Aorta (tissue), 5 donors: ENCODE measurements at places on chromosomes 1 and 21. TPM values are rescaled to one million over a fixed set of nuclear protein-coding genes. Genes with fewer than 3 reads are reported as not detected.

GRCh38 chr1:205188098-205188497 is 23.4 kb downstream of the DSTYK start:
- no peak overlapping the region for H3K4me3 ChIP-seq
- DNase-seq = no peak
- no peaks in the 10 kb centered on the region for H3K36me3 ChIP-seq
- no peak overlapping the region for H3K27ac ChIP-seq

DNA sequence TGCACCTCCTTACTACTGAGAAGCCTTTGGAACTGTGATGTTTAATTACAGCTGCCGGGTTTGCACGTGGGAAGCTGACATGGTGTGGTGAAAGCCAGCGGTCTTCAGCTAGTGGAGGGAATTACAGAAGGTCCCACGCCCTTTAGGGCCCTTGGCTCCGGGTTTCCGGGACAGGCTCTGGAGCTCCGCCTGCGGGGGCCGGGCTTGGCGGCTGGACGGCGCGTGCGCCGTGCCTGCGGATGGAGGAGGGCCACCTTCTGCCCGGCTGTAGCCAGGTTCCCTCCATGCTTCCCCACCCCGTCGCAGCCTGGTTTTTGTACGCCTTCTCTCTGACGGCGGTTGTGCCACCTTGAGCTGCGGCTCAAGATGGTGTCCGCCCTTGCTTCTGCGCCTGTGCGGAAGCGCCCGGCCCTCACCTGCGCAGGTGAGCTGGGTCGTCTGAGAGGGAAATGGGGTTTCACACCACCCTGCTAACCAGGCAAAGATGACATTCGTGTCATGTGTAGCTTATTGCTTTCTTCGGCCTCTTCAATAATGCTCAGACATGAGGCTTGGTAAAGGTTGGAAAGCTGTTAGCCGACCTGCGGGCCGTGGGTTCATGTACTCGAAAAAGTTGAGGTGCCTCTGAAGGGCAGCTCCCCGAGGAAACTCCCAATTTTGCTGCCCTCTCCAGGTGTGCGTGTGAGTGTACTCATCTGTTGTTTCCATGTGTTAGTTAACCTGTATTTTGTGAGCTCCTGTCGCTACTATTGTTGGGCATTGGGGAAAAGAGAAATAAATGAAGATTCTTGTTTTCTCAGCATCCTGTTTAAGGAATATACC is 36.6 kb upstream of the OPRD1 start:
- no peaks in the 10 kb centered on the region for H3K27me3 ChIP-seq
- no peaks in the 10 kb centered on the region for H3K4me1 ChIP-seq
- H3K36me3 ChIP-seq = peaks cover 3% of the 10 kb centered on the region
- H3K27ac ChIP-seq = no peak overlapping the region
- H3K4me3 ChIP-seq = peak overlapping the region; percentile 2

- no peaks in the 10 kb centered on the region for H3K27me3 ChIP-seq
- H3K4me3 ChIP-seq = no peak overlapping the region
- DNase-seq = no peak
- H3K36me3 ChIP-seq = no peaks in the 10 kb centered on the region
Observed at GRCh38 chr1:73040811-73041210, 758.5 kb upstream of the NEGR1 start.

GRCh38 chr1:30191154-30191702 is 532.2 kb downstream of the MATN1 start:
- no peak for DNase-seq
- H3K4me3 ChIP-seq = no peak overlapping the region
- no peaks in the 10 kb centered on the region for H3K27me3 ChIP-seq
- H3K36me3 ChIP-seq = no peaks in the 10 kb centered on the region
- H3K4me1 ChIP-seq = no peaks in the 10 kb centered on the region
- H3K27ac ChIP-seq = no peak overlapping the region

DNA sequence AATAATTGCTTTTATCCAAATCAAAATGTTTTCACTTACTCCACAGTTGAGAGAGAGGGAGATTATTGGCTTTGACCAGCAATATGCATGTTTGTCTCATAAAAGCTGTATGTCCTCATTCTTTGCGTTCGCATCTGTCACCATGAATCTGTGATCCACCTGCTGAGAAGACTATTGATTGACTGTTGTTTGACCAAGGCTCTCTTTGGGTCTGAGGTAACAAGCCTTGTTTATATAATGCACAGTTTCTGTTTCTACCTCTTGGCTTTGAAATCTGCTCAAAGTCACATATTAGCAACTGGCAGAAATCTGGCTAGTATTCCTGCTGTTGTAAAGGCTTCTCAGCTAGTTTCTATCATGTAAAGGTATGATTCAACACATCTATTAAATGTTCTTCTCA is 157.0 kb downstream of the LYPLAL1 start:
- no peaks in the 10 kb centered on the region for H3K4me1 ChIP-seq
- H3K36me3 ChIP-seq = no peaks in the 10 kb centered on the region
- DNase-seq = no peak
- no peaks in the 10 kb centered on the region for H3K27me3 ChIP-seq
- no peak overlapping the region for H3K4me3 ChIP-seq
- no peak overlapping the region for H3K27ac ChIP-seq

Gene PTAFR
- total RNA-seq = 10.4 TPM

- no peak overlapping the region for H3K4me3 ChIP-seq
- H3K27me3 ChIP-seq = no peaks in the 10 kb centered on the region
- no peak for DNase-seq
- peaks cover 2% of the 10 kb centered on the region for H3K4me1 ChIP-seq
- H3K27ac ChIP-seq = no peak overlapping the region
- no peaks in the 10 kb centered on the region for H3K36me3 ChIP-seq
Observed at GRCh38 chr1:33387625-33388024, 43.3 kb downstream of the PHC2 start.

- H3K27me3 ChIP-seq = no peaks in the 10 kb centered on the region
- DNase-seq = no peak
- H3K4me3 ChIP-seq = no peak overlapping the region
- no peaks in the 10 kb centered on the region for H3K4me1 ChIP-seq
- no peak overlapping the region for H3K27ac ChIP-seq
- H3K36me3 ChIP-seq = no peaks in the 10 kb centered on the region
Observed at GRCh38 chr1:99672038-99672437, 26.1 kb downstream of the PALMD start.

DNA sequence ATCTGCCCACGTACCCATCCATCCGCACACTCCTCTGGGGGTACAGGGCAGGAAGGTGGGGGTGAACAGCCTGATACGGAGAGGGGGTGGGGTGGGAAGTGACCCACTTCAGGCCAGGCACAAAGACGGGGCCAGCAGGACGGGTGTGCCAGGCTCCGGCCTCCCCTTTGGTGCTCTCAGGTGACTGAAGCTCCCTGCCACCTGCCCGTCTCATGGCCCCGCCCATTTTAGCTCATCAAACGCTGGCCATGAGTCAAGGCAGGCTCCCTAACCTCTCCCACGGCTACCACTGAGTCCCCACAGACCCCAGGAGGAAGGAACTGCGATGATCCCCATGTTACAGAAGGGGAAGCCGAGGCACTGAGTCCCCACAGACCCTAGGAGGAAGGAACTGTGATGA is 109.6 kb downstream of the CRYAA start:
- H3K4me3 ChIP-seq = no peak overlapping the region
- no peaks in the 10 kb centered on the region for H3K27me3 ChIP-seq
- no peak overlapping the region for H3K27ac ChIP-seq
- no peaks in the 10 kb centered on the region for H3K36me3 ChIP-seq

DNA sequence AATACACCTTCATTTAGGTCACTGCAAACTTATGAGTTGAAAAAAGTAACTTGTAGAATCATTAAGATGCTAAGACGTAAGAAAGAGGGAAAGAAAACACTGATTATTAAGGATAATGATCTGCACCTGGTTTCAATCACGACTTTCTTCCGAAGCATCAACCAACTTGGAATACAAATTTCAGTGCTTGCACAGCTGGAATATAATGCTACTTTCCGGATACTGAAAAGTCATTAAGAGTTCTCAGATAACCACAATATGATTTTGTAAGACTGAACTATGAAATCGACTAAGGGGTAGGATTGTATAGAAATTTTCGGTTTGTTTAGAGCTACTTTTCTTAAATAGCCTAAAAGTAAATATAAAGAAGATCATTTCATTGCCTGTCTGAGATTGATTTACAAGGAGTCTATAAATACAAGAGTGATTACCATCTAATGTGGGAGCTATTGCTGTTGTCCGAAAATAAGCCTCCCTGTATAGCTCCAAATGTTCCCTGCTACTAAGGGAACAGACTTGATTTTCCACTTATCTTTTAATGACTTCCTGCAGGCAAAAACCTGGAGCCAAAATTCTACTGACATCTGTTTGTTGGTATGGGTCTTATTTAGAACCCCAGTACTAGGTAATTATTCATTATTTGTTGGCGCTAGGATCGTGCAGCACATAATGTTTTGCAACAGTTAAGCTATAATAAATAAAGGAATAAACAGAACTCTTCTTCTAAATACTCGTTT is 673.3 kb downstream of the KCNT2 start:
- no peaks in the 10 kb centered on the region for H3K27me3 ChIP-seq
- no peak overlapping the region for H3K4me3 ChIP-seq
- H3K4me1 ChIP-seq = no peaks in the 10 kb centered on the region
- no peak for DNase-seq
- H3K27ac ChIP-seq = no peak overlapping the region

DNA sequence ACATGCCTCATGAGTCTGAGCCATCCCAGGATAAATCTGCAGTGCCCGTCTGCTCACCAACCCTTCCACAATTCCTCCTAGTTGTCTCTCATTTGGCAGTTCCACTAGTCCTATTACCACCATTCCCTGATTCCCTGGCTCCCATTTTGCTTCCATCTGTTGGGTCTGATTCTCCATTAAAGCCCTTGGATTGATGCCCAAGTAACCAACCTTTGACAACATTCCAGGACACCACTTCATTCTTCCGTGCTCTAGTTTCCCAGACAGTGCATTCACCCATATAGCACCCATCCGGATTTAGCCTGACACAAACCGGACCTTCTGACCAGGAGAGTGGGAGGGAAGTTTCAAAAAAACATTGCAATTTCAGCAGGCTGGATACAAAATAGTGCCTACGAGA is 189.4 kb upstream of the PALMD start:
- H3K27ac ChIP-seq = no peak overlapping the region
- H3K4me3 ChIP-seq = no peak overlapping the region
- H3K36me3 ChIP-seq = no peaks in the 10 kb centered on the region
- no peaks in the 10 kb centered on the region for H3K4me1 ChIP-seq

GRCh38 chr21:38092051-38092450 is 164.7 kb upstream of the KCNJ15 start:
- H3K27ac ChIP-seq = no peak overlapping the region
- no peaks in the 10 kb centered on the region for H3K4me1 ChIP-seq
- no peak for DNase-seq
- no peak overlapping the region for H3K4me3 ChIP-seq
- H3K27me3 ChIP-seq = peaks cover 4% of the 10 kb centered on the region

Gene BRDT
- total RNA-seq = not detected

GRCh38 chr1:206723805-206724472 is 39.2 kb downstream of the MAPKAPK2 start:
- no peak overlapping the region for H3K27ac ChIP-seq
- no peaks in the 10 kb centered on the region for H3K27me3 ChIP-seq
- peaks cover 2% of the 10 kb centered on the region for H3K4me1 ChIP-seq
- H3K4me3 ChIP-seq = no peak overlapping the region

DNA sequence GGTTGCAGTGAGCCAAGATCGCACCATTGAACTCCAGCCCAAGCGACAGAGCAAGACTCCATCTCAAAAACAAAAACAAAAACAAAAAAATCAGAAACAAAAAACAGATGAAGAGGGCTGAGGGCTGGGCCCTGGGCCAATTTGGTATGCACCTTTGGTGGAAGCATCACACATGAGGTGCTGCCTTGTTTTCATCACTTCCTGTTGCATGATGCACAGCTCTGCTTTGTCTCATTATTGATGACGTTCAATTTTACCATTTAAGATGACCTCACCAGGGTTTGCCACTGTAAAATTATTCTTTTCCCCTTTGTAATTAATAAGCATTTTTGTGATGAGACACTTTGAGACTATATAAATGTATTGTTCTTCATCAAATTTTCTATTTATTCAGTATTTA is 9.8 kb upstream of the IFNAR2 start:
- no peak overlapping the region for H3K4me3 ChIP-seq
- no peaks in the 10 kb centered on the region for H3K4me1 ChIP-seq
- H3K36me3 ChIP-seq = no peaks in the 10 kb centered on the region
- no peaks in the 10 kb centered on the region for H3K27me3 ChIP-seq

GRCh38 chr1:206469411-206469932 is 804 bp upstream of the IKBKE start:
- no peak overlapping the region for H3K4me3 ChIP-seq
- H3K36me3 ChIP-seq = no peaks in the 10 kb centered on the region
- no peaks in the 10 kb centered on the region for H3K27me3 ChIP-seq
- no peaks in the 10 kb centered on the region for H3K4me1 ChIP-seq
- DNase-seq = no peak

DNA sequence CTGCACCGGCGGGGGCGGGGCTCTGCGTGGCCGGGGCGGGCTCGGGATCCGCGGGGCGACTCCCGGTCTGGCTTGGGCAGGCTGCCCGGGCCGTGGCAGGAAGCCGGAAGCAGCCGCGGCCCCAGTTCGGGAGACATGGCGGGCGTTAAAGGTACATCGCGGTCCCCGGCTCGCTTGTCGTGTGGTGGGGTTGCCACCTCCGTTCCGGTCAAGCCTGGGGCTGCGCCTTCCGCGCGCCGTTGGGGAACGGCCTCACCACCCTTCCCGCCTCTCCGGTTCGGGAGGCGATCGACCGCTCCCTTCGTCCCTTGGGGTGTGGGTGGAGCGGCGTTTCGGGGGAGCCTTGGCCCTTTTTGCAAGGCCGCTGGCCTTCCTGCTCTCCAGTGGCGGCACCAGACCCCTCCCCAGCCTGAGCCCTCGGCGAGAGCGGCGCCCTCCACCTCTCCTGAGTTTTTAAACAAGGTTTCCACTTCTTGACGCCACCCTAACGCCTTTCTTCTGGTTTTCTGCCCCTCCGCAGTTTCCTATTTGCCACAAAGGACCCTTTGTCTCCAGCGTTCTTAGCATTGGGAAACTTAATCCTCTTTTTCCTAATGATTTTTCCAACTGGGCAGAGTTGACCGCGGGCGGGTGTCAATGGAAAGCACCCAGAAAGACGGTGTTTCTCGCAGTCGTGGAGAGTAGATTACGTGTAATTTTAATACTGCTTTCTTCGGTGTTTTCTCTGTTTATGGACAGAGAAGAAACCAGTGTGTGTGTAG is at the start of the genes LEPR and LEPROT:
LEPR (plus strand) TSS at position 79 of the 761 bp plus-strand sequence. CDS start 144,898 bp downstream, outside the sequence.
LEPROT (plus strand) TSS at position 79 of the 761 bp plus-strand sequence; CDS start at position 136, 57 bp downstream.
- peaks cover 3% of the 10 kb centered on the region for H3K4me1 ChIP-seq
- no peaks in the 10 kb centered on the region for H3K27me3 ChIP-seq
- peak within 1 kb of the TSS; percentile 93 for H3K27ac ChIP-seq
- peaks cover 2% of the 10 kb centered on the region for H3K36me3 ChIP-seq
- no peak for DNase-seq
- peak within 1 kb of the TSS; percentile 86 for H3K4me3 ChIP-seq

DNA sequence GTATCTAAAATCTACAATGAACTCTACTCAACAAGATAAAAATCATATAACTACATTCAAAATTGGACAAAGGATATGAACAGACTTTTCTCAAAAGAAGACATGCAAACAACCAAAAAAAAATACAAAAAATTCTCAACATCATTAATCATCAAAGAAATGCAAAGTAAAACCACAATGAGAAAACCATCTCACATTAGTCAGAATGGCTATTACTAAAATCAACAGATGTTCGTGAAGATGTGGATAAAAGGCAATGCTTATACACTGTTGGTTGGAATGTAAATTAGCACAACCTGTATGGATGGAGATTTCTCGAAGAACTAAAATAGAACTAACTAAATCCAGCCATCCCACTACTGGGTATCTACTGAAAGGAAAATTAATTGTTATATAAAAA is 1080.8 kb downstream of the AMY1C start:
- H3K36me3 ChIP-seq = no peaks in the 10 kb centered on the region
- no peak overlapping the region for H3K27ac ChIP-seq
- H3K27me3 ChIP-seq = no peaks in the 10 kb centered on the region
